Left ventricle myocardium inferior (tissue), 1 donor: ENCODE measurements at places on chromosomes 2 and 18. TPM values are rescaled to one million over a fixed set of nuclear protein-coding genes. Genes with fewer than 3 reads are reported as not detected.

Gene ABHD1
- 3.5 TPM for total RNA-seq

GRCh38 chr2:104545055-104545454 is 308.9 kb upstream of the POU3F3 start:
- DNase-seq: no peak

Gene FAM237A
- total RNA-seq: not detected

Gene TCF23
- 0.08 TPM for total RNA-seq

DNA sequence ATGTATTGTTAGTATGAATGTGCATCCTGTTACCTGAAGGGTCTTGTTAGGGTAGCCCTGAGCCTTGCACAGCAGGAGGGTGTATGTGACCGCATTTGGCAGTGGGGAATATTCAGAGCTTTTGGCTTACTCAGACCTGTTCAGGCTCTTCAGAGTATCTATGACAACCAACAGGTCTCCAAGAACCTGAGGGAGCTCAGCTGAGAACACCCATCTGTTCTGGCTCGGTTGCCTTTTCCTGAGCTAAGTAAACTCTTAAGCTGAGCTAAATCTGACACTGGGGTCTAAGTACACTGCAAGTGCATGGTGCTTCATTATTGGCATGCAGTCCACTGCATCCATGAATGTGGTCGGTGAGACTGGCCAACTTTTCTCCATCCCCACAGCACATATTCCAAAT is 92.4 kb upstream of the CHST9 start:
- DNase-seq: no peak

GRCh38 chr2:26883956-26884355 is 36.0 kb downstream of the DPYSL5 start:
- DNase-seq: no peak

Gene HRH4
- 0.33 TPM for total RNA-seq

DNA sequence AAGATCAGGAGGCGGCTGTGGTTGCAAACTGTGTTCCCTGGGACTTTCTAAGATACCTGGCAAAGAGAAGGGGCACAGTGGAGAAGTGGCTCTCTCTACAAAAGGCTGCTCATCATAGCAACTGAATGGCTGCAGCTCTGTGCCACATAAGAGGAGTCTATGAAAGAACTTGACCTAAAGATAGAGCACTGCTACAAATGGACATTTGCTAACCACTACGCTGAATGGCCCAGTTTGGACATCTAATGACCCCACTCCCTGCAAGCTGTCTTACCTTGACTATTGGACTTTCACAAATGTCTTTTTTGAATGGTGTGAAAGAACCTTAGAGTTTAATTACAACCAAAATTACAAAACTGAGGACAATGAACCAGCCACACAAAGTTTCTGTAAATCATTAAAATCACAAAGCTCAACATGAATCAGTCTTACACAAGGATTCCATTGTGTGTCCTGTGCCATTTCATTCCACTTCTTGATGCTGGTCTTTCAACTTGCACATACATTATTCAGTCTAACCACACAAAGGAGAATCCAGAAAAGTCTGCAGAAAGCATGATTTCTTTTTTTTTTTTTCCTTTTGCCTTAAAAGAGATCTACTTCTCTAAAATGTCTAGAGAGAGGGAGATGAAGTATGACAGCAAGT is 154.0 kb downstream of the LAMA1 start:
- no peak for DNase-seq

GRCh38 chr2:152410165-152410597 is 75.2 kb downstream of the FMNL2 start:
- no peak for DNase-seq

Gene SLC16A14
- total RNA-seq: 3.4 TPM

- DNase-seq: no peak
These were observed 167.1 kb downstream of the RAB3GAP1 start for GRCh38 chr2:135219226-135219625.

Gene ASB18
- 11.3 TPM for total RNA-seq

- no peak for DNase-seq
These were observed 561.9 kb upstream of the ID2 start for GRCh38 chr2:8119782-8120505.

Gene LCT
- total RNA-seq: not detected

GRCh38 chr2:145622285-145622684 is 1102.4 kb upstream of the ZEB2 start:
- DNase-seq: no peak

DNA sequence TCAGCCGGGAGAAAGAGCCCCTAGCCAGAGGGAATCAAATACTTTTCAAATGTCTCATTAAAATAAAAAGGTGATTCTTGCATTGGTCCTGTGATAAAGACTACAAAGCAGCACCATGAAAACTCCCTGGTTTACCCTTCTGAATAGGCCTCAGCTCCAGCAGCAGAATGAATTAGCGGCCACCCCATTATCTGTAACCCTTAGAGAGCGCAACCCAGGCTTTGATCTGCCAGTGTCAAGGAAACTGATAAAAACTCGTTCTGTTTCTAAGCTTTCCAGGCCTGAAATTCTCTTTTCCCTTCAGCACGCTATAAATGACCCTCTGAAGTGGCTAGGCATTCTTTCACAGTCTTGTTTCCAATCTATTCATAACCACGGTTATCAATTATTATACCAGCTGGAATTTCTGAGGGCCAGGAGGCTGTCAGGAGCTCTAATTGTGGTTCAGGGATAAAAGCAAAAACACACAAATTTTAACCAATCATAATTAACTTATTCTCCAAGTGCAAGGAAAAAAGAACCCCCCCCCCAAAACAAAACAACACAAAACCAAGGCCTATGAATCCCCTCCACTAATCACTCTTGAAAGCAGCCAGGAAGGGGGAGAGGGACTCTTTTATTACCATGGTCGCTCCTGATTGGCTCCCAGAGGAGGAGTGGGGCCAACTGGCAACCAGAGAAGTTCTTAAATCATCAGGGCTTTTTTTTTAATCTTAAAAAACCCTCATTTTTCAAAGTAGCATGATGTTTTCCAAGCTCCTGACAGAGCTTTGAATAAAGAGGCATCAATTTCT is 258.9 kb downstream of the CYRIA start:
- no peak for DNase-seq

- no peak for DNase-seq
These were observed 238.3 kb downstream of the EN1 start for GRCh38 chr2:118609138-118609537.

Gene CDH19
- 13.0 TPM for total RNA-seq

- no peak for DNase-seq
These were observed 70.3 kb upstream of the SNTG2 start for GRCh38 chr2:880201-880970.

GRCh38 chr2:65366595-65367125 is 65.7 kb downstream of the SPRED2 start:
- DNase-seq: no peak

DNA sequence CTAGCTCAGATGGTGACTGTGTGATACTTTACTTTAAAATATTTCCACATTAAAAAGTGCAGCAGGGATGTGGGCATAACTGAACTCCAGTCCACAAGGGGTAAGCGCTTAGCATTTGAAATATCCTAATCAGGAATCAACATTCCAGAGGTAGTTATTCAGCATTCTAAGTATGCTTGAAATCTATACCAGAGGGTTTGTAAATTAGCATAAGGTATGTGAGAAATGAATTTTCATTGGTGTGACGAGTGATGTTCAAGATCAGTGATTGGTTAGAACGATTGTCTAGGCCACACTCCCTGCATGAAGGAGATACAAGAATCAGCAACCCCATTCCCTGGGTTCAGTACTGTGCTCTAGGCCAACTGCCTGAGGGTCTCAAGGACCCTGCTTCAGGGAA is 42.6 kb downstream of the MAPK4 start:
- DNase-seq: no peak

- DNase-seq: no peak
These were observed 307.3 kb upstream of the CNTNAP5 start for GRCh38 chr2:123717636-123718334.

Gene SLC9A4
- not detected for total RNA-seq

Gene ERMN
- not detected for total RNA-seq

Gene ECEL1
- not detected for total RNA-seq

Gene AMER3
- total RNA-seq: not detected

GRCh38 chr2:19043893-19044292 is 314.5 kb downstream of the OSR1 start:
- no peak for DNase-seq

DNA sequence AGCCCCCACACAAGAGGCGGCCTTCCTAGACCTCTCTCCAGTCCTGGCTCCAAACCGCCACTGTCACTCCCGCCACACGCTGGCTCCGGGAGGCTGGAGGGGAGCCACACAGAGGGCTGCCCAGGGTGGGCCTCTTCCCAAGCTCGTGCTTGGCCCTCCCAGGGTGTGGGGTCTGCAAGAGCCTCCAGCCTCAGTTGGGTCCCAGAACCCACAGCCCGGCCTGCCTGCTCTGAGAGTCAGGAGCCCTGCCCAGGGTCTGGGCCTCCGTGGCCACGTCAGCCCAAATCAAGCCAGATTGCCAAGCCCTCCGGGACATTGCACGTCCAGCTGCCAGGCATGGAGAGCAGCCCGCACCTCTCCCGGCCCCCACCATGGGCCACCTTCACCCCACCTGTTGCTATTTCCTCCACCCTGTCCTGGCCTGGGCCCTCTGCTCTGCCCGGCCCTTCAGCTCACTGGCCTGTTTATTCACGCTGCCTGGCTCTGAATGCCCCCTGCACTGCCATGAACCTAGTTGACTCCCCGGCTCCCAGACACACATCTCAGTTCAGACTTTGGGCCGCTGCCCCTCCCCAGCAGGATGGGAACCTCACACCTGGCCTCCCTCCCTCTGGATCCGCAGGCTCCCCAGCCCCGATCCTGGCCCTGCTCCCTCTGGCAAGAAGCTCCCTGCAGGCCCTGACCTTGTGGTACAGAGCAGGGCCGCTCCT is 61.0 kb downstream of the BIN1 start:
- DNase-seq: no peak

GRCh38 chr2:18829251-18829902 is 240.0 kb upstream of the NT5C1B start:
- DNase-seq: no peak

DNA sequence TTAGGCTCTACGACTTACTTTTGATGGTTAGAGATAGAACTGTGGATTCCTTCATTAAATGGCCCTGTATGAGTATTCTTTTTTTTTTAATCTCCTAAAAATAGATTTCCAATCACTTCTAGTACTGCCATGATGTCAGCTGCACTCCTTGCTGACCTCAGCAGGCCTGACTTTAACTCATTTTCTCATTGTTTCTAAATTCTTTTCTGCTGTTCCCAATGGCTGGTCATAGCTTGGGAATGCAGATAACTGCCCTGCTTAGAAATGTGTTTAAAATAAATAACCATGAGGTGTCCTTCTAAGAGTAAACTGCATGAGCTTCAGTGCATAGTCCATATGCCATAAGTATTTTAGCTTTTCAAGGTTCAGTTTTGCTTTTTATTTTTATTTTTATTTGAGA is 15.7 kb downstream of the CCDC85A start:
- no peak for DNase-seq

- DNase-seq: no peak
These were observed 31.5 kb upstream of the NCKAP5 start for GRCh38 chr2:133599811-133600210.

DNA sequence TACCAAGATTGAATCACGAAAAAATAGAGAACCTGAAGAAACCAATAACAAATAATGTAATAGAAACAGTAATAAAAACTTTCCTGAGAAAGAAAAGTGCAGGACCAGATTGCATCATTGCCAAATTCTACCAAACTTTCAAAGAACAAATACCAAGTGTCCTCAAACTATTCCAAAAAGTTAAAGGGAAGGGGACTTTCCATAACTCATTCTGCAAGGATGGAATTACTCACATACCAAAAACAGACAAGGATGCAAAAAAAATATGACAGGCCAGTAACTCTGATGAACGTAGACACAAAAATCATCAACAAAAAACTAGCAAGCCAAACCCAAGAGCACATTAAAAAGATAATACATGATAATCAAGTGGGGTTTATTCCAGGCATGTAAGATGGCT is 172.3 kb upstream of the SLC35G4 start:
- no peak for DNase-seq

DNA sequence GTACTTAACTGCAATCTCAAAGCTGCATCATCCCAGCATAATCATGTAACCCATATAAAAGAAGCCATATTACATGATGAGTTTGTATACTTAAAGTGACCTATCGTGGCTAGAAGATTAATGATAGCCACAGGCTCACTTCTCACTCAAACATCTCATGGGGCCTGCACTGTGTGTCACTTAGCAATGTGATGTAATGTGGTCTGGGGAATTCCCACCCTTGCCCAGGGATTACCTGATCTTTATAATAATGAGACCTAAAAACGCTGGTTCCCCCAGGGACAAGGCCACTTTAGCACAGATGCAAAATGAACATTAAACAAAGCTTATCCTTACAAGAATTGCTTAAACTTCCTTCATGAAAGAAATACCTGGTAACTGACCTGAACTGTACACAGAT is 427.1 kb upstream of the CNTNAP5 start:
- DNase-seq: no peak

- no peak for DNase-seq
These were observed 128.3 kb upstream of the ETAA1 start for GRCh38 chr2:67268797-67269196.

DNA sequence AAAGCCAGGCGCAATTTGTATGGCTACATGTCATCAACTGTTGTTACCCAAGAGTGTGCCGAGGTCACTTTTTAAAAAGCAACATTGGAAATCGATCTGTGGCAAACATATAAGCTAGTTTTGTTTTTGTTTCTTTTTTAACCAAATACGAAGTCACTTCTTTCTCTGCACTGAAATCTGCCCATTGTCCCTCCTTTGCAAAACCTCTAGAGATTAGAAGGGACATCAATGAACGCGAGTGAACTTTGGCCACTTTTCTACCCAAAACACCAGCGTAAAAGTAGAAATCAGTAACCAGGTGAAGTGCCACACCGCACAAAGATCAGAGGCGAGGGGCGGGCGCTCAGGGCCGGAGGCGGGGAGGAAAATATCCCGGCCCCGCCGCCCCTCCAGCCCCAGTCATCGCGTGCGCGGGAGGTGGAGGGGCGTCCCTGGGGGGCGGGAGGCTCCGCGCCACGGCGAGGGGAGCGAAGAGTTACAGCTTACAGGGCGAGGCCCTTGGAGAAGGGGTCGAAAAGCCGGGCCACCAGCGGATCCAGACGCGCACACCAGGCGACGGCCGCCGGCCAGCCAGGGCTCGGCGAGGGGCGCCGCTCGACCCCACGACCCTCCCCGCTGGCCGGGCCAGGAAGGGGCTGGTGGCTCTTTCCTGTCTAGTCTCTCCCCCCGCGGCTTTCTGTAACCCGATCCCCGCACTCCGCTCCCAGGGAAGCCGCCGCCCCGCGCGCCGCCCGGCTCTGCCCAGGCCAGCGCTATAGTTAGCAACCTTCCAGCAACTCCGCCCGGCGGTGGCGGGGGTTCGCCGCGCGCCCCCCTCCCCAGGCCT is 993 bp downstream of the RBMS1 start:
- peak; percentile 80 for DNase-seq

DNA sequence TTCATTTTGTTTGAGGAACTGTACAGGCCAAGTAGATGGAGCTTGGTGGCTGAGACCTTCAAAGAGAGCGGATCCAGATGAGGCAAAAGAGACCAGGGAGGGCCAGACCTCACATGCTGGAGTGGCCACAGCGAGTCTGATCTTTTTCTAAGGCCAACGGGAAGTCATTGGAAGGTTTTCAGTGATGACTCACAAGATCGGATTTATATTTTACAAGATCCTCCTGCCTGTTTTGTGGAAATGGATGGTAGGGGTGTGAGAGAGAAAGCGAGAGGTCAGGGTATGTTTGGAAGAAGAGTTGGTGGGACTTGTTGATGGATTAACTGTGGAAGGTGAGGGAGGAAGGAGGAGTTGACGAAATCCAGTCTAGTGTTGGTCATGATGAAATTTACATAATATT is 44.6 kb upstream of the TUBA3D start:
- DNase-seq: no peak

GRCh38 chr2:237475704-237476141 is 11.3 kb upstream of the MLPH start:
- no peak for DNase-seq
